ENCODE measurements at places on chromosomes 3 and 15. TPM values are rescaled to one million over a fixed set of nuclear protein-coding genes. Genes with fewer than 3 reads are reported as not detected.

ZPLD1 gene
- total RNA-seq = 0.89 TPM

PDCD10 gene
- 31.8 TPM for total RNA-seq

LPCAT4 gene
- 17.4 TPM for total RNA-seq

WNT7A gene
- 0.09 TPM for total RNA-seq

PTH1R gene
- 0.31 TPM for total RNA-seq

UPK1B gene
- total RNA-seq = not detected

CDC25A gene
- 3.2 TPM for total RNA-seq

LSMEM2 gene
- total RNA-seq = 0.52 TPM

THAP10 gene
- 2.0 TPM for total RNA-seq

PIGX gene
- 9.8 TPM for total RNA-seq

SPTBN5 gene
- 0.18 TPM for total RNA-seq

PLA2G4D gene
- 0.31 TPM for total RNA-seq

SNX33 gene
- total RNA-seq = 3.5 TPM

ST3GAL6 gene
- total RNA-seq = 8.3 TPM

CNTN6 gene
- 11.8 TPM for total RNA-seq

IMPG2 gene
- 0.77 TPM for total RNA-seq

ZMYND10 gene
- 14.3 TPM for total RNA-seq

CLCN2 gene
- 15.0 TPM for total RNA-seq

GJD2 gene
- total RNA-seq = not detected

CDCP1 gene
- 0.23 TPM for total RNA-seq

FANCD2OS gene
- not detected for total RNA-seq

CTDSPL gene
- 18.5 TPM for total RNA-seq

CGNL1 gene
- total RNA-seq = 5.1 TPM

KCTD6 gene
- 17.1 TPM for total RNA-seq

IMP3 gene
- 26.1 TPM for total RNA-seq

SMAD6 gene
- total RNA-seq = 2.5 TPM

All from motor neuron (in vitro differentiated cells).